EL (cell line): ENCODE measurements at places on chromosomes 13 and 19.

- no peak for DNase-seq
Measured at GRCh38 chr19:37876032-37876431, 30.4 kb downstream of the WDR87 start.

GRCh38 chr13:76425935-76426334 is 460.3 kb downstream of the KCTD12 start:
- DNase-seq: no peak

- DNase-seq: no peak
Measured at GRCh38 chr19:48867123-48867745, 1.2 kb downstream of the PLEKHA4 start.

DNA sequence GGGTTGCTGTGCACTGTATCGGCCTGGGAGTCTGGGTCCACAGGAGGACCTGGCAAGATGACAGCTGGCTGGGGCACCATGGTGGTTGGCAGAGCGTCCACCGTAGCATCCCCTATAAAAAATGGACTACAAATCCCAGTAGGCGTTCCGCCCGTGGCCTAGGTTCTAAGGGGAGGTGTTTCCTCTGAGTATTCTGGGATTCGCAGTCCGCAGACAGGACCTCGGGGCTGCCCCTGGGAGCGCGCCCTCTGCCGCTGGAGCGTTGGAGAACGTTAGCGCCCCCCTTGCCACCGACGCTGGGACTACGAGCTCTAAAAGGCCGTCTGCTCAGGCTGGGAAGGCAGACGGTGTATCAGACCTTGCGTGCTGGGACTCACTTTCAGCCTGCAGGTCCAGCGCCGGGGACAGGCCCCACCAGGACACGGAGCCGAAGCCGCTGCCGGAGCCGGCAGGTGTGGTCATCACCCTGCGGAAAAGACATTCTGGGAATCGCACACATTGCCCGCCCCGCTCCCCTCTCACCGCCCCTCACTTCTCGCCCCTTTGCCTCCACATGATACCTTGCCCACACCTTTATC is 372 bp downstream of the DNAAF3 start:
- peak; percentile 82 for DNase-seq

DNA sequence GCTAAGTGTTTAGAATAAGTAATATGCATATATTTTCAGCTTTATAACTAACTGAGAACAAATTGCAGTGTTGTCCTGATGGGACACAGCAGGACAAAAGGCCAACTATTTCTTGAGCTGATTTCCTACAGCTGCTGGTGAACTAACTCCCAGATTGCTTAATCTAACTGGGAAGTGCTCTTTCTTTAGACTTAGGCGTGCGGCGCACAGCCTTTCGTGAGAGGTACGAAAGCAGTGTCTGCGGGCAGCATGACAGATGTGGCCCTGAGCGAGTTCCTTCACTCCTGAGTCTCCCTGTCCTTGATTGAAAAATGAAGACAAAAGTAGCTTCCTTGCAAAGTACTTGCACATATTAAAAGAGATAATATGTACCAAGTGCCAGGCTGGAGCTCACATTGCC is 47.3 kb upstream of the NPAS1 start:
- no peak for DNase-seq

- DNase-seq: no peak
Measured at GRCh38 chr13:111409413-111409812, 89.0 kb downstream of the TEX29 start.

DNA sequence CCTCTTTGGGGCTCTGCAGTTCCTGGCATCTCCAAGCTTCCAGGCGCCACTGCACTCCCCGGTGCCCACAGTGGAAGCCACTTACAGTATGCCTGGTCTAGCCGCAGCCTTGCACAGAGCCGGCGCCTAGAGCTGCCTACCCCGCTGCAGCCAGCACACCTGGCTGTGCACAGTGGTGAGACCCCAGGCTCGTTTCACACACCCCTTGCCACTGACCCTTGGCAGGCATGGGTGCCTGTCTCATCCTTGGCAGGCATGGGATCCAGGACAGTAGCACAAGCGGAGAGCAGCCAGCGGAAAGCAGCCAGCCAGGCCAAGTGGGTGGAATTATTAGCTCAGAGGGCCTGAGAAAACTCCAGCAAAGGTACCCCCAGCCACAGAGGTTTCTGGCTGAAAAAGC is 86.0 kb downstream of the SERP2 start:
- DNase-seq: no peak

DNA sequence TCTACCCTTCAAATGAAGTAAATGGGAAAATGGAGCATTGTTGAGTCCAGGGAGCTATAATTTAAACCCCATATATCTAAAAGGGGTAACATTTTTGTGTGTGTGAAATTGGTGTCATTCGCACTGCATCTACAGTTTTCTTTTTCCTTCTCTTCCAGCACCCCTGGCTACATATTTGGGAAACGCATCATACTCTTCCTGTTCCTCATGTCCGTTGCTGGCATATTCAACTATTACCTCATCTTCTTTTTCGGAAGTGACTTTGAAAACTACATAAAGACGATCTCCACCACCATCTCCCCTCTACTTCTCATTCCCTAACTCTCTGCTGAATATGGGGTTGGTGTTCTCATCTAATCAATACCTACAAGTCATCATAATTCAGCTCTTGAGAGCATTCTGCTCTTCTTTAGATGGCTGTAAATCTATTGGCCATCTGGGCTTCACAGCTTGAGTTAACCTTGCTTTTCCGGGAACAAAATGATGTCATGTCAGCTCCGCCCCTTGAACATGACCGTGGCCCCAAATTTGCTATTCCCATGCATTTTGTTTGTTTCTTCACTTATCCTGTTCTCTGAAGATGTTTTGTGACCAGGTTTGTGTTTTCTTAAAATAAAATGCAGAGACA is 28.6 kb downstream of the ALOX5AP start:
- DNase-seq: peak; percentile 61

DNA sequence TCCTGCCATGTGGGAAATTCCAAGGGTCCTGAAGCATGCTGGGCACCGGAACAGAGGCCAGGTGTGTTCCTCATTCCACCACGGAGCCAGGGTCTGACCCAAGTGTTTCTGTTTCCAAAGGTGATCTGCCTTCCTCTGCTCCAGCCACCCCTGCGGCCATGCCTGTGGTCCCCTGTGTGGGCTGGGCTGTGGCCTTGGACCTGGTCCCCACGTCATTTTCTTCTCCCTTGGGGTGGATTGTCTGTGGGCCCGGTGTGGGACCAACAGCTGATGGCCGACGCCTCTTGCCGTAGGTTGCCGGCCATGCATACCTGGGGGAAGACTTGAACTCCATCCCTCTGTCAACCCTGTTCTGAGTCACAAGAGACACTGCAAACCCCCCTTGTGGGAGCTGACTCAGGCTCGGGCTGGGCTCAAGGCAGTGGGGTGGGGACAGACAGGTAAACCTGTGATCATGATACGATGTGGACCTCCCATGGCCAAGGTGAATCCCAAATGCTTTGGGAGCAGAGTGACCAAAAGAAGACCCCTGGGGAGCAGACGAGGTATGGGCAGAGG is 35.0 kb downstream of the ATP11A start:
- DNase-seq: no peak

- DNase-seq: peak; percentile 93
Measured at GRCh38 chr19:8569066-8569771, 8.0 kb downstream of the MYO1F start.

DNA sequence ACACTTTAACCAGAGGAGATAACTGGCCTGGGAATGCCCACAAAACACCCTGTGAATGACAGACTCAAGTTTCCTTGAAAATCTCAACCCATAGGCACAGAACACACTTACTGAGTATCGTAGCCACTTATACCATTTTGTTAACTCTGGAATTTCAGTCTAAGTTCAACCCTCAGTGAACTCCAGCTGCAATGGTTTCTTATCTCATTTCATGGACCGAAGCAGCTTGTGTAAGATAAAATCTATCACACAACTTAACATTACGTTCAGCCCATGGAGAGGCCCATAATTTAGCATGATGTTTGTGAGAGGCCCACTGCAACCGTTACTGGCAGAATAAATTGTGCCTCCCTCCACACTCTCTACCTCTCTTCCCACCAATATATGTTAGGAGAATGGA is 323.0 kb downstream of the DNAJC15 start:
- no peak for DNase-seq

- DNase-seq: peak; percentile 87
Measured at GRCh38 chr13:30421093-30422053, 920 bp upstream of the UBE2L5 start.

- DNase-seq: no peak
Measured at GRCh38 chr19:24052811-24053210, 34.2 kb upstream of the ZNF254 start.

- no peak for DNase-seq
Measured at GRCh38 chr13:103772576-103772975, 706.4 kb upstream of the SLC10A2 start.

GRCh38 chr13:102401265-102401664 is 583 bp downstream of the FGF14 start:
- no peak for DNase-seq

GRCh38 chr19:13117176-13117771 is 734 bp upstream of the TRMT1 start:
- no peak for DNase-seq

GRCh38 chr19:12784394-12784870 is 6.9 kb upstream of the JUNB start:
- no peak for DNase-seq

DNA sequence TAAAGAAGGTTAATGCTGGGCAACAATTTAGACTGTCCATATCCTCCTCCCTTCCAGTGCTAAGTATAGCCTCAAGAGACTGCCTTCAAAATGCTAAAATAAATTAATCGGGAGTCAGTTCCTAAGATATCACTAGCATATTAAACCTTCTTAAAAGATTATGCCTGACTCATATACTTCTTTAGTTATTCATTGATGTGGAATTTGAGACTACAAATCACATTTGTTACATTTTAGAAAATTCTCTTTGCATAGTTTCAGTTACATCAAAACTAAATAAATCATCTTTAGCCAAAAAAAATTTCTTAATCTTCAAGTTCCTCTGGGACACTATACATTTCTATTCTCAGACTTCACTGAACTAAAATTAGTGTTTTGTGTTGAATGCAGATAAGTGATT is 769.1 kb downstream of the PCDH9 start:
- peak; percentile 14 for DNase-seq
